ENCODE measurements at places on chromosomes 16 and 17.

DNA sequence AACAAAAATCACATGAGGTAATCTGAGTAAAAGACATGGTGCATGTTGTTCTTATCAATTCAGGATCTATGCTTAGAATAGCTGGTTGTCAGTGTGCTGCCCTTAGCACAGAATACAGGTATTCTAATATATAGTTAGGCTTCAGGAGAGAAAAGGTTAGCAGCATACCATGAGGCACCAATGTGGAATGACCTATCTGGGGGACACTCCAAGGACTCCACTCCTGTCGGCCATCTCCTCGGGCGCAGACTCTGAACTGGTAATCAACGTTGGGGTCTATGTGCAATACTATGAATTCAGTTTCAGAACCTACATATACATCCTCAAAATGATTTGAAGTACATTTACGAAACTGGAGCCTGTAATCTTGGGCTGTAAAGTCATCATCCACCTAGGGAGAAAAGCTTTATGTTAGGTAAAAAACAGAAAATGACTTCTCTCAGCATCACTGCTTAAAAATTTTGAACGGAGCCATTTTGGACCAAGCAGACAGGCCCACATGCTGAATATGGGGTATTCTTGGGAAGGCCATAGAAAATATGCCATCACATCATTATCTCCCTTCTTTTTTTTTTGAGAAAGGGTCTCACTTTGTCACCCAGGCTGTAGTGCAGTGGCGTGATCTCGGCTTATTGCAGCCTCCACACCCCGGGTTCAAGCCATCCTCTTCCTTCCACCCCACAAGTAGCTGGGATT is 31.1 kb downstream of the CRLF3 start:
- no peak for DNase-seq

GRCh38 chr17:9225305-9226101 is 204.2 kb downstream of the NTN1 start:
- no peak for DNase-seq

DNA sequence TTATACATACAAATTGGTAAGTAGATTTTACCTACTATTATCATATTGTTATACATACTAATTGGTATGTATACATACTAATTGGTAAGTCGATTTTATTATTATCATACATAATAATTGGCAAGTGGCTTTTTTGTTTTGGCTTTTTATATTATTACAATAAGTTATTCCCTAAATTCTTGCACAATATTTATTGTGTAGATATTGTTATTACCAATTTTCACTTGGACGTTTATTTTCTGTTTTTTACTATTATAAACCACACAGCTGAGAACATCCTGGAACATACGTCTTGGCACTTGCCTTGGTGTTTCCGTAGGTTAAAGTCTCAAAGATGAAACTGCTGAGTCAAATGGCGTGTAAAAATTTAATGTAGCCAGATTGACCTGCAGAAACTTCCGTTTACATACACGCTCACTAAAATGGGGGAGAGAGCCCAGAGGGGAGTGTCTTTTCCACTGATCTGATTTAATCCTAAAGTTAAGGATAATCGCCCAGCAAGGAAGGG is 18.9 kb downstream of the GNGT2 start:
- no peak for DNase-seq

DNA sequence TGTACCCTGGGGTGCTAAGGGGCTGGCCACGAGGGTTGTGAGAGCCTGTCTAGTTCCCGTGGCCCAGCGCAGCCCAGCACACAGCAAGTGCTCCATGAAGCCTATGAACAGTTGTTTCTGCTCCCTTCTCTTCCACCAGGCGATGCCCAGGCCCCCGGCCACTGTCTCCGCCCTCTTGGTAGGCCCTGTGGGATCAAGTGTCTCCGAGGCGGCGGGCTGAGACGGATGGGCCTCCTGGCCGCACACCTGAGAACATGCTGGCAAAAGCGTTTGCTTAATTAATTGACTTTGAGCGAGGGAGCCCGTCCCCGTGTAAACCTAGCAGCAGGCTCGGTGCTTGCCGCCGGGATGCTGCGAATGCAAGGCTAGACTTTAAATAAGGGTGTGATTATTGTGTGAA is 129.7 kb upstream of the GSE1 start:
- no peak for DNase-seq

- DNase-seq, result no peak
These were observed 52.6 kb downstream of the RAB11FIP4 start for GRCh38 chr17:31444026-31444425.

DNA sequence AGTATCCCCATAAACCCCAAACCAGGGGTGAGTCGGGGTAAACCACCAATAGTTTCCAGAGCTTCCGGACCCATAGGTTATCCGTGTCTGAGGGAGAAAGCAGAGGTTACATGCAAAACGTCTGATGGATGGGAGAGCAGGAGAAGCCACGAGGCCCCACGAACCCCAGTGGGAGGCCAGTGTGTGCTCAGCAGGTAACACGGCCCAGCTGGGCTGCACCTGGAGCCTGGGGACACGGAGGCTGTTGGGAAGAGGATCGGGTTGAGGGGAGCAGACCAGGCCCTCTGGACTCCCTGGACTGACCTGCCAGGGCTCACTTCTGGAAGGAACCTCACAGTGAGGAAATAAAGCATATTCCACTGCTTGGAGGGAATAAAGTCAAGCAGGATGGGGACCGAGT is 78.1 kb downstream of the SEC14L1 start:
- DNase-seq, result no peak

GRCh38 chr17:16573466-16573865 is 4.5 kb upstream of the ZNF287 start:
- no peak for DNase-seq

GRCh38 chr17:41781404-41782110 is 5.0 kb downstream of the JUP start:
- DNase-seq, result no peak

GRCh38 chr16:49023050-49023449 is 258.6 kb downstream of the CBLN1 start:
- no peak for DNase-seq

DNA sequence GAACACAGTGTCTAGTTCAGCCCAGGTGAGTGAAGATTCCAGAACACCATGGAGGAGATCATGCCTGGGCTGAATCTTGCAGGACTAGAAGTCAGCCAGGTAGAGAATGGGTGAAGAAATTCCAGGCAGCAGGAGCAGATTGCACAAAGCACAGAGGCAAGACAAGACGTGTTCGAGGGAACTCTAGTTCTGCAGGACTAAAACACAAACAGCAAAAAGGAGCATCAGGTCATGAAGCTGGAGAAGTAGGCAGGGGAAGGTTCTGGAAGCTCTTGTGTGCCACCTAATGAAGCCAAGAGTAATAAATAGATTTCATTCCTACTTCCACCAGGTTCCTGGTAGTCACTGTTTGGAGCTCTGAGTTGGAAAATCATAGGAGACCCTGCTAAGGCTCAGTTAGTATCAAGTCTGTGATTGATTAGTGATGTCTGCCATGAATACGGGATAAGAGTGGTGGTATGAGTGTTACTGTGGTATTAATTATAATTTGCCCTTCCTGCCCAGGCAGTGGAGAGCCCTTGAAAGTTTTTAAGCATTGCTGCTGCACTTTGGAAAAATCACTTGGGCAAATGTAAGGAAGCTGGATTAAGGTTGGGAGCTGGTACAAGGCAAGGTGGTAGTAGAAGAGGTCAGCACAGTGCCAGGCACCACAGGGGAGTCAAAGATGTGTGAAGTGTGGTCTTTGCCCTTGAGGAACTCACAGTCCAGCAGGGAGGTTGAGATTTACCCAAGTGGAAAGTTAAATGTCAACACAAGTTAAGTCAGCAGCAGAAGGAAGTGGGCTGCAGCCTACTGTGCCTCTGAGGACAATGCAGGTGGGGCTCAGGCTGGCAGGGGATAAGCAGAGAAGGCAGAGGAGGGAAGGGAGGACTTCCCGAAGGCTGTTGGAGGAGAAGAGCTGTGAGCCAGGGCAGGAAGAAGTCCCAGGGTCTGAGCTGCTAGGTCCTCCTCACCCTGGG is 13.5 kb upstream of the FOXN1 start:
- no peak for DNase-seq

DNA sequence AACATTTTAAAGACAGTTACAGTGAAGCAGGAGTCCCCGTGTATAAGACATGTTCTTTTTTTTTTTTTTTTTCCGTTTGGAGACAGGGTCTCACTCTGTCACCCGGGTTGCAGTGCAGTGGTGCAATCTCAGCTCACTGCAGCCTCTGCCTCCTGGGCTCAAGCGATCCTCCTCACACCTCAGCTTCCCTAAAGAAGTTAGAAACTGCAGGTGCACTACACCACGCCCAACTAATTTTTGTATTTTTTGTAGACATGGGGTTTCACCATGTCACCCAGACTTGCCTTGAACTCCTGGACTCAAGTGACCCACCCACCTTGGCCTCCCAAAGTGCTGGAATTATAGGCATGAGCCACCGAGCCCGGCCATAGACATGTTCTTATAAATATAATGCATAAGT is 3.0 kb downstream of the EVI2B start:
- no peak for DNase-seq

- DNase-seq, result no peak
These were observed 23.4 kb upstream of the METRNL start for GRCh38 chr17:83055911-83056582.

DNA sequence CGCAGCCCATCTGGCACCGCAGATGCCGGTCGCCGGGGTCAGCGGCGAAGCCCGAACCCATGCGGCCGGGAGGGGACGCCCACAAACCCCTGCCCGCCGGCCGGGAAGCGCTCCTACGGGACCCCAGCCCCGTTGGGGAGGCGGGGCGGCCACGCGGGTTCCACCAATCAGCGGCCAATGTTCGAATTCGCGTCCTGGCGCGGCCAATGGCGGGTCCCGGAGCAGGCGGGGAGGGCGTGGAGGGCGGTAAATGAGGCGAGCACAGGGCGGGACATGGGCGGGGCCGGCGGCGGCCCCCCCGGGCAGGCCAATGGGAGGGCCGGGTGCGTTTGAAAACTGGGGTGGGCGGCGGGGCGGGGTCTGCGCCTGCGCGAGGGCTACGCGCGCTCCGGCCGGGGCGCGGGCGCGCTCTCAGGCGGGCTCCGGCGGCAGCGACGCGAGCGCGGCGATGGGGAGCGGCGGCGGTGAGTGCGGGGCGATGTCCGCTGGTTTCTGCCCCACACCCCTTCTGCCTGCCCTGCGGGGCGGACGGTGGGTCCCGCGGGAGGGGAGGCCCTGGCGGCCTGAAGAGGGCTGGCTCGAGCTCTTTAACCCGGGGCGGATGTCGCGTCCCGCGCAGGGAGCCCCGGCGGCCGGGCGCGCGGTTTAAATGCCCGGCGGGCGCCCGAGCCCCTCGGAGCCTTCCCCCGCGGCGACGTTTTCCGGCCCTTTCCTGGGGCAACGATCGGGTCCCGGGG is at the start of gene CCNF:
CCNF (plus strand) TSS at position 414 of the 737 bp plus-strand sequence; CDS start at position 449, 35 bp downstream.
- DNase-seq, result peak; percentile 99

DNA sequence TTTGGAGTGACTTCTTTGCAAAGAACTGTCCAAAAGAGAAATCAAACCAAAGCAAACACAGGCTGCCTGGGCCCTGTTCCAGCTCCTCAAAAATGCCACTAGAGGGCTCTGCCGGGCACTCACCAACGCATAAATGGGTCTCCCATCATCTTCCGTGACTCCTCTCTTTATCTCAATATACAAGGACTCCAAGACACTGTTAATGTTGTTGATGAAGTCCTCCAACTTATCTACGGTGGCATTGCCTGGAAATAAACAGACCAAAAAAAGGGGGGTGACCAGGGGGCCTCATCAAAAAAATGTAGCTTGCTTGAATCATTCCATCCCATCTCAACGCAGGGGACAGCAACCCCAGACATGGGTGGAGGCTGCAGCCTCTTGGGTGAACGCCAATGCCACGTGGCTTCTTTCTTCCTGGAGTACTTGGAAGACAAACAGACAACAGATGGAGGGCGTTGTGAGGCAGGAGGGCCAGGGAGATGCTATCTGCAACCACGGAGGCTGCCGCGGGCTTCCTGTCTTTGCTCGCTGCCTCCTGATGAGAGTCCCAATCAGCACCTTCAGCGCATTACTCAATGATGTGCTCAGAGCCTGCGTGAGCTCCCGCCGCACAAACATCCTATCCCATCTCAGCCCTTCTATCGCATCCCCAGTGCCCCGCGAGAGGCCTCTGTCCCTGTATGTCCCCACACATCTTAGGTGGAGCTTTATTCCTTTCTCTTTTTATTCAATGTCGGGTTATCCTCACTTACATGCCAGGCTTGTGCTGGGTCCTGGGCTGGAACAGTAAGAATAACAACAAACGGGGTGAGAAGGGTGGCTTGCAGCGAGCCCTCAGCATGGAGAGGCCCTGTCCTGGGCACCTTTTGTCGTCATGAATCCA is 32.0 kb downstream of the KDM8 start:
- no peak for DNase-seq

DNA sequence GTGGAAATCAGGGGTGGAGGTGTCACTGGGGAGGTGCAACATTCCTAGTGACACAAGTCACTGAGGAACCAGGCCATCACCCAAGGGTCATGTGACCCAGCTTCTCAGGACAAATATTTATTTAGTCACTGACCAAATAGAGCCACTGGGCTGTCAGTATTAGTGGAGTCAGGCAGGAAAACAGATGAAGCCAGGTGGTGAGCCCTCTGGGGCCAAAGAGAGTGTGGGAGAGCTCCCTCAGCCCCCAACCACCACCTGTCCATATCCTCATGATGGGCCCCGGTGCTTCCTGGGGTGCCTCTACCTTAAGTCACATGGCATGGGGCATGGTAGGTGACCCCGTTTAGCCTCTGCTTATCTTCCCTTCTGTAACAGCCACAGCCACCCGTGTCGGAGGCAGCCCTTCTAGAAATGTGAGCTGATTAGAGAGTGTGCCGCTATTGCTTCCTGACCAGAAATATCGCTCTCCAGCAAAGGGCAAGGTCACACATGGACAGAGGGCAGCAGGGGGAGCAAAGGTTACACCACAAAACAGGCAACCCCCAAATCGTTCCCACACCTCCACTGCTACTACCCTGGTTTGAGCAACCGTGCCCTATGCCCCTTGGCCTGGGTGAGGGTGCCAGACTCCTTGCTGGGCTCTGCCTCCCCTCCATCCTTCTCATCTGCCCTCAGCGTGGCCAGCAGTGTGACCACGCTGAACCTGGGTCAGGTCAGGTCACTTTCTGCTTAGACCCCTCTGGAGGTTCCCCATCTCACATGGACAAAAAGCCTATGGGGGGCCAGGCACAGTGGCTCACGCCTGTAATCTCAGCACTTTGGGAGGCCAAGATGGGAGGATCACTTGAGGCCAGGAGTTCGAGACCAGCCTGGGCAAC is 8.6 kb upstream of the AKTIP start:
- no peak for DNase-seq

GRCh38 chr17:6496116-6496481 is 51.8 kb downstream of the PIMREG start:
- DNase-seq, result no peak

DNA sequence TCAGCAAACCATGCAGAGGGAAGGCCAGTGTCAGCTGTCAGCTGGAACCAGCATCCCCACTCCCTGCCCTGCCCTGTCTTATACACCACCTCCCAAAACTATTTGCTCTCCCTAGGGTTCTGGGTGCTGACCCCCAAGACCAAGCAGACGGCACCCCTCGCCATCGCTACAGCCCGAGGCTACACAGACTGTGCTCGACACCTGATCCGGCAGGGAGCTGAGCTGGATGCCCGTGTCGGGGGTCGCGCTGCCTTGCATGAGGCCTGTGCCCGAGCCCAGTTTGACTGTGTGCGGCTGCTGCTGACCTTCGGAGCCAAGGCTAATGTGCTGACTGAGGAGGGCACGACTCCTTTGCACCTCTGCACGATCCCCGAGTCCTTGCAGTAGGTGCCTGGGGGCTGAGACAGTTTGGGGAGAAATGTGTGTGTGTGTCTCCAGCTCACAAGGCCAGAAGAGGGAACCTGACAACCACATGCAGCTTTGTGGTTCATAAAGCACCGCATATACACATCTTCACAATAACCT is 1.5 kb downstream of the ASB16 start:
- no peak for DNase-seq
